Stimulated activated CD4-positive, alpha-beta T cell treated with anti-CD3 and anti-CD28 coated beads, Interleukin-12 subunit alpha, Interleukin-12 subunit beta, amount 100 ng/mL, for 4 hours (primary cell): ENCODE measurements at places on chromosomes 2 and 18.

GRCh38 chr18:48771641-48772375, 179.0 kb downstream of the SMAD7 start:
- DNase-seq = no peak

GRCh38 chr2:212845941-212846340, 305.5 kb downstream of the IKZF2 start:
- DNase-seq = no peak

DNA sequence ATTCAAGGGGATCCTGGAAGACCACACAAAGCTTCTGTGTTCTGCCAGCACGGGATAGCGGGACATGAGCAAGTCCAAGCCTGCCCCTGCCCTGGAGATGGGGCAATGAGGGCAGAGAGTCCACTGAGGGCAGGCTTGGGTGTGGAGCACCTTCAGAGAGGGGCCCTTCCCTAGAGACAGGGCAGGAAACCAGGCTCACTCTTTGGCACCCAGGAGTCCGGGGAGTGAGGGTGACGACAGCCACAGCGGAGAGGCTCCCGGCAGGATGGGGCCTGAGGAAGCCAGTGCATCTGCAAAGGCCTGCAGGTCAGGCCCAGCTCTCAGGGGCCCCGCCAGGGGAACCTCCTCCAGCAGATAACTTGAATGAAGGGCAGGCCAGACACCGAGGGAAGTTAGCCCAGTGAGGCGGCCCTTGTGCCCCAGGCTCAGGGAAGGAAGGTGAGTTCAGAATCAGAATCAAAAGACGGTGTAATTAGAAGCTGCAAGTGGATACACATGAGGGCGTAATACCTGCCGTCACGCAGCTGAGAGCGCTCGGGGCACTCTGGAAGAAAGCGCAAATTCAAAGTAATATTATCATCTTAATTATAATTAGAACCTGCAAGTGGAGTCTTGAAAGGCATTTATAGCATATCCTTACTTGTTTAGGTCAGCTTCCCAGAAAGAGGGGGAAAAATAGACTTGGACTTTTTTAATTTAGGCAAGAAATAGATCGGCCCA, 142.6 kb upstream of the LGALSL start:
- no peak for DNase-seq

DNA sequence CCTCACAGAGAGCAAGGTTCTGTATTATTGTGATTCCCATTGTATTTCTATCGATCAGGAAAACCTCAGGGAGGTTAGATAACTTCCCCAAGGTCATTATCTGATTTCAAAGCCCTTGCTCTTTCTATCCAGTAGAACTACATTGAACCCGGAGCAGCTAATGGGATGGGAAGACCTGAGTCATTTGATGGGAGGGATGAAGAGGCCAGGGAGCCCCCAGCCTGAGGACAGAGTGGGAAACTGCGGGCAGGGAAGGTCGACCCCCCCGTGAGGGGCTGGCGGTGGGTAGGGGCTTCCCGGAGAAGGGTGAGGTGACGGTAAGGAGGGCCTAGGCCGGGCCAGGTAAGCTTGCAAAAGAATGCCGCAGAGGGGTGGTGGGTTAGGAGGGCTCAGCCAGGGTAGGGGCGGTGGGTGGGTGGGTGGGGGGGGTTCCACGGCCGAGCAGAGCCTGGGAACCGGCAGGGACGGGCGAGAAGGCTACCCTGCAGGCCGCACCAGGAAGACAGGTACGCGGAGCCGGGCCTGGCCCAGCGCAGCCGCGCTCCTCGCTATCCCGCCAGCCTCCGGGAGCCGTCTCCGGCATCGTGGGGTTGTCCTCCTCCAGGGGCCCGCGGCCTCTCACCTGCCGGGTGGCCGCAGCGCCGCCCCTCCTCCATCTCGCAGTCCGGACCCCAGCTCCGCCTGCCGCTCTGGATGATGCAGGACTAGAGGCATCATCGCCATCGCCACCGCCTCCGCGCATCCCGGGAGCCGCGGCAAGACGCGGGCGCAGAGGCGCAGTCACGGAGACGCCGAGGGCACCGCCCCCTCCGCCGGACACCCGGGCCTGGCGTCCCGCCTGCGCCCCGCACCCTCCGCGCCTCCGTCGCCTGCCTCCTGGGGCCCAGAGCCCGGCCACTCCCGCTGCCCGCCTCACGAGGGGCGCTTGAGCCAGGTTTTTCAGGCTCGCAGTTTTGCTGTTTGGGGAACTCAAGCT, at the start of gene GPR75:
Gene GPR75, minus strand, starts transcription at position 762 of the 976 bp plus-strand sequence. CDS start 5,211 bp downstream, outside the sequence.
- no peak for DNase-seq

DNA sequence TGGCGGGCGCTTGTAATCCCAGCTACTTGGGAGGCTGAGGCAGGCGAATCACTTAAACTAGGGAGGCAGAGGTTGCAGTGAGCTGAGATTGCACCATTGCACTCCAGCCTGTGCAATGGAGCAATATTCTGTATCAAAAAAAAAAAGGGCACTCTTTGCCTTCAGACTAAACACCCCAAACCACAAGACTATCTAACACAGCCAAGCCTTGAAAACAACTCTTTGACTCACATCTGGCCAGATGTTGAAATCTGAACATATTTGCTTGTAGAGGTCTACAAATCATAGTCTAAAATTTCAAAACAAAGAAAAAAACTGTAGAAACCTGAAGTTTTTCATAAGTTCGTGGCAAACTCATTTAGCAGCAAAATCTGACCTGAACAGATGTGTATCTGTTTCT, 94.9 kb downstream of the FAM161A start:
- no peak for DNase-seq

GRCh38 chr2:148926981-148927401, 52.0 kb downstream of the KIF5C start:
- DNase-seq = peak; percentile 10

DNA sequence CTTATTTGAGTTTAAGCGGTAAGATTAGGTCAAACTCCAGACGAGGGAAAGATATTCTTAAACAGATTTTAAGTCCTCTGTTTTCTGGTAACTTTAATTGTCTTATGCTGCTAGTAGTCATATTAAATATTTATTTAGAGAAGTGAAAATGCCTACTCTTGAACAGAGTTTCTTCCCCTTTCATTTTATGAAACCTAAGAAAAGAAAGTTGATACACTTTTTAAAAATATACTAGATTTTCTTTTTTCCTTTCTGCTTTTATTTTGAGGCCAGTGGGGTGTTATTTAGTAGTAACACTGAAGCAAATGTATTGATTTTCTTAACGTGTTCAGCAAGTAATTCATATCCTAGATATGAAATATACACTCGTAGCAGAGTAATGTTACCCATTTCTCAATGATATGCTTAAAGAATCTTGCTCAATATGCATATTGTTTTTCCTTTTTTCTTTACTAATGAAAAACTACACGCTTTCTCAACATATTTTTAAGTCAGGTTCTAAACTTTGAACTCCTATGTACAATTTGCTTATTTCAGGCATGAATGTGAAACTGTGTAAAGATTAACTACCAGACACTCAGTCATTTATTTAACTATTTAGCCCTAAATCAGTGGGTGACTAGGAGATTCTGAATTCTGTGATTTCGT, 691 bp downstream of the KYNU start:
- no peak for DNase-seq

GRCh38 chr2:85706063-85706462, 11.9 kb downstream of the GNLY start:
- DNase-seq = no peak

GRCh38 chr2:74760875-74761630, 72.9 kb upstream of the HK2 start:
- no peak for DNase-seq

DNA sequence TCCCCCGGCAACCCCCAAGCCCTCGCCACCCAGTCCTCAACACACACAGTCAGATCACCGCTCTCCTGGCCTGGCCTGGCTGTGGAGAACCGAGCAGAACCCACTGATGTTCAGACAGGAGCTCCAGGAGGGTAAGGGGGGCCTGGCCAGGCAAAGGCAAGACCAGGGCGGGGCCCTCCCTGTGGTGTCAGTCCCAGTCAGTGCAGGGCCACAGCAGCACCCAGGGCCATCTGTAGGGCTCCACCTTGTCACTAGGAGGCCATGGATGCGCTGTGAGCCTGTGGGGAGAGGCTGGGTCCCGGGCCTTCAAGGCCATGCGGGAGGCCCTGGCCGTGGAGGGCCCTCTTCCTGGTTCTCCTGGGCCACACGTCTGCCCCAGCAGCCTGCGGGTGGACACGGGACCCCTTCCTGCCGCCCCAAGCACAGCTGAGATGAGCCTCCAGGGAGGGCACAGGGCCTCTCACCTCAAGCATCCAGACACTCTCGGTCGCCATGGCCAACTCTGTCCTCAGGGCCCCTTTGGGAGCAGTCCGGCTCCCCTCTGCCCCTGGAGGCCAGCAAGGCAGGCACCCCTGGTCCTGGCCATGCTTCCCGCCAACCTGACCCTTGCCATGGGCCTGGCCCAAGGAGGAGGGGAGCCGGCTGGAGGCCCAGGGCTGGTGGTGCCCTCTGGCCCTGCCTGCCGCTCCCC, 2.0 kb downstream of the ANO7 start:
- DNase-seq = no peak

DNA sequence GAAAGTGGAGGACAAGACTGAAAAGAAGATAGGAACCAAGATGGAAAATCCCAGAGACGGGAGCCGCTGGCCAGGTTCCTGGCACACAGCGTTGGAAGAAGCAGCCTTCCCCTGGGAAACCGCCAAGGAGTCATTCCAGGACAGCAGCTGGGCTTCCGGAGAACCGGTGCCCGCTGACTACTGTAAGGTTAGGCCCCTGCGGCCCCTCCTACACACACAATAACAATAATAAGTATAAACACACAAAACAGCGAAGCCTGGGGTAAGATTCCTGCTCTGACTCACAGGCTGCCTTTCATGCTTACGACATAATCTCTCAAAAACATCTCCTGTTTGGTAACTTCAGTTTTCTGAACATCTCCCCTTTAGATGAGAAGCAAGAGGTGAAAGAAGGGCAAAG, 28.1 kb upstream of the MYCN start:
- DNase-seq = no peak

DNA sequence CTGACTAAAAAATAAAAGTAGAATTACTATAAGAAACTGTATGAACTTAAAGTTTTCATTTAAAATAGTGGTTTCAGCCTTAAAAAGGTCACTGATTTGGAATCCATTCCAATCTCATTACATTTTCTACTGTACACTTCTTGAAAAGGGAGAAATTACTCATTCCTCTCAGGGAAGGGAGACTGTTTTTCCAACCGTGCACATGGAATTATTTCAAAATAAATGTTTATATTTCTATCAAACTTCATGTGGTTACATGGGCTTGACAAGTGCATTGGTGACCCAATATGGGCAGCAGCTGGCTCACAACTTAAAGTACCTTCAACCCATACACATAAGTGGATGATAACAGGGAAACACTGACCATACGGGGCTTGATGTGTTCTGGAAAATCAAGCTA, 324.5 kb upstream of the THUMPD2 start:
- no peak for DNase-seq

GRCh38 chr2:69299772-69300516, 87.1 kb downstream of the GFPT1 start:
- DNase-seq = no peak

DNA sequence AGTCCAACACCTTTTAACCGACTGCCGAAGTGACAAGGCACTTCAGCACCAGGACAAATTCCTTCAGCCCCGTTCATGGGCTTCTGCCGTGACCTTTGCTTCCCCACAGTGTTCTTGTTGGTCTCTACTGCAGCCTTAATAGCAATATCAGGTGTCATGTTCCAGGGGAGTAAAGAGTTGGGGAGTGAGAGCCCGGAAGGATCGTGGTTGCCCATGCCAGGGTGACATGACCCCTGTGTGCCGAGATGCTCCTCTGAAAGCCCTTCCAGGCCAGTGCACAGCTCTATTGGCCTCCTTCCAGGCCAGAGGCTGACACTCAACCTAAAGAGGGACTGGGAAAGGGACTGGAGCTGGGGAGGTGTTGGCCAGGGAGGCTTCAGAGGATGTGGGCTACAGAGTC, 279.2 kb downstream of the CYRIA start:
- DNase-seq = no peak

DNA sequence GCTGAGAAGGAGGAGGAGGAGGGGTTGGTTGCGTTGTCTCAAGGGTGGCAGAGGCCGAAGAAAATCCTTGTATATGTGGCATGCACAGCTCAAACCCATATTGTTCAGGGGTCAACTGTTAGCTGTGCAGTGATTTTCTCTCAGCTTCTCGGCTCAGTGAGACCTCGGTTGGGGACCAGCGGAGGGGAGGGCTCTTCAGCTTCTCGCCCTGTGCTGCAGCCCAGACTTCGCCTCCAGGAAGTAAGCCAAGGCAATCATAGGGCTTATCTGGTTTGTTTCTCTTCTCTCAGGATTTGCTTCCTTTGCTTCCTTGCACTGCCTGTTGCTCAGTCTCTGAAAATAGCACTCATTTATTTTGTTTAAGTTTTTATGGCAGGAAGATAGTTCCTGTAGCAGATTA, 85.5 kb downstream of the SOWAHC start:
- no peak for DNase-seq

DNA sequence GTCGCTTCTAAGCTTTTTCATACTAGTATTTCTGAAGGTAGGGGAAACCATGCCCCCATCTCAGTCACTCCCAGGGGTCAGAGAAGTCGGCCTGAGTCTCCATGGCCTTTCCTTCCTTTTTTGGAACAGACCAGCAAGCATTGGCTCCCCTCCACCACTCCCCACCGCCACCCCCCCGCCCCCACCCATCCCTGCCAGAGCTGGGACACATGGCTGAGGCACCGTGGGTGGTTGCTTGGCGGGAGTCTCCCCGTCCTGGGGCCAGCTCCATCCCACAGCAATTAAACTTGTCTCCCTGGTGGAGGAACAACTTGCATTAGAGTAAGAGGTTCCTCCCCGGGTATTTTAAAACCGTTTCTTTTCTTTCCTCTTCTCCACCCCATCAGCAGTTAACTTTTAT, 100.8 kb upstream of the TFPI start:
- no peak for DNase-seq

DNA sequence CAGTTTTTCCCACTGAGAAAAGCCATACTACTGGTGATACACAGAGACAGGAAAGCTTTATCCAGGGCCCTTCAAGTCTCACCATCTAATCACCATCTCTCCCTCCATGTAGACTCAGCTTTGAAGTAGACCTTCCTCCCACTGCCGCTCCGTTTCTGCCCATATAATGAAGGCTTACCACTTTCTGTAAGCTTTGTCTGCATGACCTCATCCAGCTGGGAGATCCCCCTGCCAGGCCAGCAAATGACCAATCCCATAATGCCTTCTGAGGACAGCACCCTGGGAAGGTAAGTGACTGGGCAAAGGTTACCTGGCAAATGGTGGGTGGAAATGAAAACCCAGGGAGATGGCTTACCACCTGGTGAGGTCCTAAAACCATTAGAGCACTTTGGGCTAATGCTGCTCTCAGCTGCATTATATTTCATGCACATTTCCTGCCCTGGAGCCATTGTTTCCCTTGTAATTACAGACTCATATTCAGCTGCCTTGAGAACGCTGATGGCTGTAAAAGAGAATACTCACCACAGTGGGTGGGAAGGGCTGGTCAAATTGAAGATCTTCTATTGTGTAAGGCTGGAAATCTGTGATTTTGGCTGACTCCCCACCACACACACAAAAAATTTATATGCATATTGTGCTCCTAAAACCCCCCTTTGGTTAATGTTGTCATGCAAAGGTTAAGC, 350.7 kb upstream of the SYT4 start:
- no peak for DNase-seq

DNA sequence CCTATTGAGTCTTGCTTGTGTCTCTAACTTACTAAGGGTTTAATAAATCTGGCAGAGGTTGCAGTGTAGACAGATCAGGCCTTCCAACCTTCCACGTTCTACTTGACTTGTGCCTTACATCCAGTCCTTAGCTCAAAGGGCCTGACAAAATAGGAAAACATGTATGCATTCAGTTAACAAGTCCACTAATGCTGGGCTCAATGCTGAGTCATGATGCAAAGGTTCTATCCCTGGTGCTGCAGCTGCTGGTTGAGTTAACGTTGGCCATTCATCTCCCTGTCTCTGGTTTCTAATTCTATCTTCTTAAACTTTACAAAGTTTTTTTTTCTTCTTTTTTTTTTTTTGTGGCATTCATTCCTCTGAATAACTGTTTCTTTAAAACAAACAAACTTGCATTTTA, 46.3 kb upstream of the ITGB6 start:
- DNase-seq = no peak
